ENCODE measurements at places on chromosomes 1 and 21. TPM values are rescaled to one million over a fixed set of nuclear protein-coding genes. Genes with fewer than 3 reads are reported as not detected.
A peak's percentile ranks its signal among the peaks of the same experiment; 100 is the strongest.

DNA sequence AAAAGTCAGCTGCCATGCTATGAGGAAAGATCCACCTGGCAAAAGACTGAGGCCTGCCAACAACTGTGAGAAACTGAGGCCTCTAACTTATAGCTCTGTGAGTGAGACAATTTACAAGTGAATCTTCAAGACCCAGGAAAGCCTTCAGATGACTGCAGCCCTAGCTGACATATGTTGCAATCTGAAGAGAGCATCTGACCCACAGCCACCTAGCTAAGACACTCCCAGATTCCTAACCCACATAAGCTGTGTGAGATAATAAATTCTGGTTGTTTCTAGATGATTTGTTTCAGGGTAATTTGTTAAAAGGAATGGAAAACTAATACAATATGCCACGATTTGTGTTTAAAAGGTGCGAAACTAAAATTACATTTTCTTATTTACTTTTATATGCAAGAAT is 55.1 kb downstream of the HFM1 start:
- no peak for DNase-seq

DNA sequence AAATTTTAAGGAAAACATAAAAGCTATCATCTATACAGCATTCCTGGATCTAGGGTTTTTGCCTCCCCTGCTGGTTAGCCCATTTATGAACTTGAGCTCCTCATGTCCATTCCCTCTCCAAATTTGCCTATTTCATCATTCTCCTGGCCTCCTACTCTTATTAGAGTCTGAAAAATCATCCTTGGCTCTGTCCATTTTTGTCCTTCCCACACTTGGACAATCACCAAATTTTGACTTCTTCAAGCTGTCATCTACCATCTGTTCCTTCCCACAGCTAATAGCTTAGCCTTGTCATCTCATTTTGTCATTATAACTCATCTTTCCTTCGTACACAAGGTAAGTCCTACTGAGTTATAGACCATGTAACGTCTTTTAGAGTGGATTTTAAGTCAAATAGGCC is 2.2 kb upstream of the HENMT1 start:
- DNase-seq: no peak

DNA sequence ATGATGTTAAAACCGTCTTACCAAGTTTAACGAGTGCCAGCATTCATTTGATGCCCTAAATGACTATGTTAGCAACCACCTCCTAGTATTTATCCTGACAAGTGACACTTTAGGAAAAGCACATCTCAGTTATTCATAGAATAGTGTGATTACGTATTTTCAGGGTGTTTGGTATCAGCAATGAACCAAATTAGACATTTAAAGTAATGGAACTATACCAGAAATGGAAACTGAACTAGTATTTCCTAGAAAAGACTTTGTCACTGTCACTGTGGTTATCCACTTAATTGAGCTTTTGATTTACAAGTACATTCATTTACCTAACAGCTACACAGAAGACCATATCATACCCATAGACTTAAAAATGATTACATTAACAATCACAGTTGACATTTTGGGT is 3.6 kb upstream of the IL12RB2 start:
- no peak for DNase-seq

GRCh38 chr1:2979191-2980072 is 41.8 kb upstream of the ACTRT2 start:
- DNase-seq: no peak

DNA sequence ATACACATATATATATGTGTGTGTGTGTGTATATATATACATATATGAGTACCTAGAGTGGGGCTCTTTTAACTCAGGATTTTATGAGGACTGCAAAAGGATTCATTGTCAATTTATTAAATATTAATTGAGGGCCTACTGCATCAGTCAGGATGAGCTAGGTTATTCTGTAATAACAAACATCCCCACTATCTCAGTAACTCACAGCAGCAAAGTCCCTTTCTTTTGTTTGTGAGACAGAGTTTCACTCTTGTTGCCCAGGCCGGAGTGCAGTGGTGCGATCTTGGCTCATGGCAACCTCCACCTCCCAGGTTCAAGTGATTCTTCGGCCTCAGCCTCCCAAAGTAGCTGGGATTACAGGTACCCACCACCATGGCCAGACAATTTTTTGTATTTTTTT is 63.8 kb upstream of the FAM20B start:
- DNase-seq: no peak

DNA sequence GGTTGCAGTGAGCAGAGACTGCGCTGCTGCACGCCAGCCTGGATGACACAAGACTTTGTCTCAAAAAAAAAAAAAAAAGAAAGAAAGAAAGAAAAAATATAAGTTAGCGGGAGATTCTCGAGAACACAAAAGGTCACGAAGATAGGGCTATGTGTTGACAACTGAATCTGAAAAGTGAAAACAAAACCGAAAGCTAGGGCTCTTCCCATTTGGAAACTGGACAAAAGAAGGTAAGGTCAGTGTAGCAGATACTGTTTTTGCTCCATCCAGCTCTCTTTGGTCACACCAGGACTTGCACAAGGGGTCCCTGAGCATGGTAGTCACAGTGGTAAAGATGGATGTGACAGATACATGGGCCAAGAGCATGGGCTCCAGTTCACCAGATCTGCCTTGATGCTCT is 60.4 kb upstream of the MAP10 start:
- no peak for DNase-seq

DNA sequence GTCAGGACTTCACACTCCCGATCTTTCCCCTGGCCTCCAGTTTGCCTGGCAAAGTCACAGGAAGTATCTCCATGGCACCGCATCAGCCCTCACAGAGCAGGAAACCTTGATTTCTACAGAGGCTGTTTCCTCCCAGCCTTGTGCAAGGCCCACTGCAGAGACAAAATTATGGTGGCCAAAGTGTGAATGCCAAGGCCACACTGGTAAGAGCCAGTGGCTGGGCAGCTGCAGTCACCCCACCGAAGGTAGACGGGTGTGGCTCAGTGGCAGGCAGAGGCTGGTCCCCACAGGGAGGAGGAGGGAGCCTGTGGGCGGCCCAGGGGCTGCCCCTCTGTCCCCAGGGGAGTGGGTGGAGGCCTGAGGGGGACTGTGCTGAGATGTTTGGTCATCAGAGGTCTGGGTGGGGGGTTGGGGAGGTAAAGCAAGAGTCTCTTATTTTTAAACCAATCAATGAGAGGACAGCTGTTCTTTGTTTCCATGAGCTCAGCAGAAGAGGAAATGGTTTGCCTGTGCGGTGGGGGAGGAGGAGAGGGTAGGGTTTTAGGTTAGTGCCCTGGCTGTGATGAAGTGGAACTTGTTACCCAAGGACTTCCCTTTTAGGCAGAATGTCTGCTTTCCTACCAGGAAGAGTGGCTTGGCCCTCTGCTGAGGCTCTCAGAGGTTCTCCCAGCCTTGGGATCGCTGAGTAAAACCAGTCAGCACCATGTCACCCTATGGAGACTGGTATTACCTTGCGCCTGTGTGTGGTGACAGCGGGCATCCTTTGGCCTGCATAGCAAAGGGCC is 18.0 kb upstream of the BTG2 start:
- DNase-seq: no peak

DNA sequence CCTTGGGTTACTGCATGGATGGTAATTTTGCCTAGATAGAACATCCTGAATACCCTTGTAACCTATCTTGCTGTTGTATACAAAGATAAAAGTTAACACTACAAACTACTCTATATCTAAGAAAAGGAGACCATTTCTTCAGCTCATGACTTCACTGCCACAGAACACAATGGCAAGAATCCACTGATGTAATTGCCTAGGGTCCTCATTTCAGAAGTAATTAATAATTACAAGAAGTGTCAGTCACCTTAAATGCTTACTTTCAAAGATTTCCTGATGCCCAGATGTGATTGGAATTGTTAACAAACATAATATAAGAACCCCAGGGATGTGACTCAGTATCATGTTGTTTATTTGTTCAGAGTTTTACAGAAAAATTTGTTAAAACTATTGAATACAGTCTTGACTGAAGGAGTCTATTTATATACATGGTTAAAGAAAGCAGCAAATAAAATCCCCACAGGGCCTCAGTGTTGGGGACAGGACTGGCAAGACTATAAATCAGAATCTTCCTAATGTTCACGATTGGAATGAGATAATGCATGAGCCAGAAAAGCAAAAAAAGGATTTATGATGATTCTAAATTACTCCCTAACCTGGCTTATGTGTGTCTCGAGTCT is 83.9 kb downstream of the CRB1 start:
- DNase-seq: no peak

DNA sequence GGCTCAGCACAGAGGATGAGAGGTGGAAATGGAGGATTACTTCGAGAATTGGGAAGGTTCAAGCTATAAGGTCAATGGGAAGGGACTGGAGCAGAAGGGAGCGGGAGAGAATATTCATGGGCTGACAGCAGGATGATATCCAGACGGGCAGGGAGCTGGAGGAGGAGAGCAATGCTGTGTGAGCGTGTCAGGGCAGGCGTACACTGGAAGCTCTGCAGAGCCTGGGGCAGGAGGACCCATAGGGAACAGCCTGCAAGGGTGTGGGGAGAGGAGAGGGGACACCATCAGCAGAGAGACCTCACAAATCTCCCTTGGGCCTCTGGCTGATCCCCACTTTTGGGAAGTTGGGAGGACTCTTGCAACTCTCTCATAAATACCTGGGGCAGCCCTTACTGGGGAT is 13.7 kb downstream of the CSF1 start:
- DNase-seq: no peak

- no peak for DNase-seq
These were observed 136.2 kb upstream of the DMRTA2 start for GRCh38 chr1:50559421-50559820.

DNA sequence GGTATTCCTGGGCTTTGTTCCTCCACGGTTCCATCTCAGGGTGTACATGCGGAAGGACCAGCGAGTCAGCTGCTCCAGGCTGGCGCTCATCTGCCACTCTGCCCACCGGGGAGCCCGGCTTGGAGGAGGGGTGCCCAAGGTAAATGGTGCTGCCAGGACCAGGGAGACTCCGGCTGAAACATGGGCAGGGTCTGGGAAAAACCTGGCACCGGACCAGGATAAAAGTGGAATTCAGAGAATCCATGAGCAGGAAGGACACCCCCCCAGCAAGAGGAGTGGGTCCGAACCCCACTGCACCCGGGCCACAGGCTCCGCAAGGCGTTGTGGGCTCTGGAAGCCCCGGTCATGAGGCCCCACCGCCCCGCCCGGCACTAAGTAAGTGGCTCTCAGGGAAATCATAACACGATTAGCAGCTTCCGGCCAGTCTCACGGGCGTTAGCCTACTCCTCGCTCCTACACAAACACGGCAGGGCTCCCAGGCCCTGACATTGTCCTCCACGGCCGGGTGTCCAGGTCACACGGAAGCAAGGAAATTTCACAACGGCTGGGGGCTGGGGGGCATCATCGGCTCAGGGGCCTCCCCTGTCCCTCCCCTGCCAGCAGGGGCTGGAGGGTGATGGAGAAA is 21.1 kb downstream of the MEGF6 start:
- no peak for DNase-seq

DNA sequence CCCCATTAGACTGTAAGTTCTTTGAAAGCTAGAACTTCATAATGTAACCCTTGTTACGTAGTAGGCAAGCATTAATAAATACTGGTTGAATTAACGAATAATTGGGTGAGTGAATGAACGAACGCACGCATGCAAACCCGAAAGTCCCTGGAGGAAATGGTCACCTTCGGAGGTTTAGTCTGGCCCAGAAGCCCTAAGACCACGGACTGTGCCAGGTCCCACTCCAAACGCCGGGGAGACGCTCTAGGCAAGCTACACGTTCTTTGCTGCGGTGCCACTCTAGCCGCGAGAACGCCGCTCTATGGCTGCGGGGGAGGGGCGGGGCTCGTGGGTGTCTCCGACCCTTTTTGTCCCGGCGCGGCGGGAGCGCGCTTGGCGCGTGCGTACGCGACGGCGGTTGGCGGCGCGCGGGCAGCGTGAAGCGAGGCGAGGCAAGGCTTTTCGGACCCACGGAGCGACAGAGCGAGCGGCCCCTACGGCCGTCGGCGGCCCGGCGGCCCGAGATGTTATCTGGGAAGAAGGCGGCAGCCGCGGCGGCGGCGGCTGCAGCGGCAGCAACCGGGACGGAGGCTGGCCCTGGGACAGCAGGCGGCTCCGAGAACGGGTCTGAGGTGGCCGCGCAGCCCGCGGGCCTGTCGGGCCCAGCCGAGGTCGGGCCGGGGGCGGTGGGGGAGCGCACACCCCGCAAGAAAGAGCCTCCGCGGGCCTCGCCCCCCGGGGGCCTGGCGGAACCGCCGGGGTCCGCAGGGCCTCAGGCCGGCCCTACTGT is at the start of gene KDM1A:
Gene KDM1A (plus strand): TSS at position 375 of the 769 bp plus-strand sequence. CDS start 129 bp downstream, at position 504.
- DNase-seq: peak; percentile 92

GRCh38 chr1:223771814-223772770 is 59.8 kb downstream of the CAPN2 start:
- peak; percentile 63 for DNase-seq

- DNase-seq: no peak
These were observed 40.5 kb upstream of the HMCN1 start for GRCh38 chr1:185693654-185694053.

- DNase-seq: no peak
These were observed 34.9 kb downstream of the PIK3C2B start for GRCh38 chr1:204459706-204460105.

DNA sequence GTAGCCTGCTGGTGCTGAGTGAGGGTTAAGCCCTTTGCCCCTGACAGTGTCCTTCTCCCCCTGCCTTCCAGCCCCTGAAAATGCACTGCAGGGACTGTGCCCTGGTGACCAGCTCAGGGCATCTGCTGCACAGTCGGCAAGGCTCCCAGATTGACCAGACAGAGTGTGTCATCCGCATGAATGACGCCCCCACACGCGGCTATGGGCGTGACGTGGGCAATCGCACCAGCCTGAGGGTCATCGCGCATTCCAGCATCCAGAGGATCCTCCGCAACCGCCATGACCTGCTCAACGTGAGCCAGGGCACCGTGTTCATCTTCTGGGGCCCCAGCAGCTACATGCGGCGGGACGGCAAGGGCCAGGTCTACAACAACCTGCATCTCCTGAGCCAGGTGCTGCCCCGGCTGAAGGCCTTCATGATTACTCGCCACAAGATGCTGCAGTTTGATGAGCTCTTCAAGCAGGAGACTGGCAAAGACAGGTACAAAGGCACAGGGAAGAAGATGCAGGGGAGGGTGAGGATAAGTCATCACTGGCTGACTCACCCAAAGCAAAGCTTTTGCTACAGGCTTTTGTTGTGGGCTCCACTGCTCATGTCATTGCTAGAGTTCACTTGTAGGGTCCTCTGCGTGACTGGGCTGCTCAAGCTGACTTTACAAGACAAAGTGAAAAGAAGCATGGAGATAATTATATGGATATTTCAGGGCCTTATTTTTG is 174.9 kb downstream of the PIGK start:
- DNase-seq: no peak

- DNase-seq: no peak
These were observed 100.8 kb upstream of the DSCAM start for GRCh38 chr21:40947713-40948112.

Gene ETNK2
- 25.1 TPM for polyA plus RNA-seq

Gene PFKFB2
- polyA plus RNA-seq: 1.7 TPM

Gene UBQLN4
- 22.7 TPM for polyA plus RNA-seq

Gene TMCO4
- 11.4 TPM for polyA plus RNA-seq

Gene C1orf116
- polyA plus RNA-seq: not detected

Gene FAM110D
- not detected for polyA plus RNA-seq

Gene MMP23B
- polyA plus RNA-seq: 4.9 TPM

Gene FAM72D
- 0.68 TPM for polyA plus RNA-seq

Gene FBXO42
- polyA plus RNA-seq: 15.1 TPM

Gene TENT5C
- polyA plus RNA-seq: 30.6 TPM

All from AG04450 (cell line).